ENCODE measurements at places on chromosomes 1 and 21.

DNA sequence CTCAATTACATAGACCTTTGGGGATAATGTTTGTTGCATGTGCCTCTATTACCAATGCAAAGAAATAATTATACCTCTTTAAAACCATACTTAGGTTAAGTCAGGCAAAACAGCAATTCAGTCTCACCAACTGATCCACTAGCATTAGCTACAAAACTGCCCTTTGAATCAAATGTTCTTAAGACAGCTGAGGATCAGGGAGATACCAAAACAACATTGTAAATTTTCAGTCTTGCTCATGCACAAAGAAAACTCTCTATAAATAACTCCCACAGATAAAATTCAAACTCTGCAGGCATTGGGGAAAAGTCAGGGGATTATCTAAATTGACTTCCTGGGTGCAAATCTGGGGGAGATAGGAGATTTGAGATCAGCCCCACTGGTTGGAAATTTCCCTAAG is 100.9 kb upstream of the DPT start:
- DNase-seq = no peak

- no peak for DNase-seq
These were observed 82.1 kb downstream of the PRDM2 start for GRCh38 chr1:13781907-13782633.

DNA sequence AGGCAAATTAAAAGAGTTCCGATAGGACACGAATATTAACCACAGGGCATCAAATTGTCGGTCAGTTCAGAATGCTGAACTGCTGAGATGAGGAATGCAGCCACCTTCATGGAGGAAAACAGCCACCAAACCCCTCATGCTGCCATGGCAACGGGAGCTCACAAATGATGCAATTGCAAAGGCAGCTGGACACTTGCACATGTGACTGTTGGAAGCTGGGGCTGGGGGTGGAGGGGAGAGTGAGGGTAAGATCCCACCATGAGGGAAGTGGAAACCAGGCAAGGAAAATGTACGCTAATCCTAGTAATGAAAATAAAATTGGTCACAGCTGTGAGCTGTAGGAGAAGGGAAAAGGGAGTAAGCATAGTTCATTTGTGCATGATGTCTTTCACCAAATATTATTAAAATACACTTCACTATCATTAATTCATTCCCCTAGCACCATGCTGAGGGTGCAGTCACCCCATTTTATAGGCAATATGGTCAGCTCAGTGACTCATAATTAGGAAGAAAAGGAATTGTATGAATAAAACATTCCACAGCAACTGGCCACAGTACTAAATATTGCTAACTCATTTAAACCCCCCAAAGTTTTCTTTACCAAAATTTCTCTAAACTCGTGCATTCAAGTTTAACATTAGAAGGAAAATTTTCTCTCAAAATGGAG is 15.3 kb downstream of the BECN2 start:
- DNase-seq = no peak

GRCh38 chr1:97078872-97079271 is 357.3 kb downstream of the PTBP2 start:
- no peak for DNase-seq

GRCh38 chr1:234327577-234328164 is 45.6 kb upstream of the COA6 start:
- DNase-seq = no peak

GRCh38 chr1:205434738-205435137 is 12.9 kb upstream of the LEMD1 start:
- DNase-seq = no peak

GRCh38 chr1:47207803-47208373 is 18.1 kb upstream of the PDZK1IP1 start:
- DNase-seq = no peak

DNA sequence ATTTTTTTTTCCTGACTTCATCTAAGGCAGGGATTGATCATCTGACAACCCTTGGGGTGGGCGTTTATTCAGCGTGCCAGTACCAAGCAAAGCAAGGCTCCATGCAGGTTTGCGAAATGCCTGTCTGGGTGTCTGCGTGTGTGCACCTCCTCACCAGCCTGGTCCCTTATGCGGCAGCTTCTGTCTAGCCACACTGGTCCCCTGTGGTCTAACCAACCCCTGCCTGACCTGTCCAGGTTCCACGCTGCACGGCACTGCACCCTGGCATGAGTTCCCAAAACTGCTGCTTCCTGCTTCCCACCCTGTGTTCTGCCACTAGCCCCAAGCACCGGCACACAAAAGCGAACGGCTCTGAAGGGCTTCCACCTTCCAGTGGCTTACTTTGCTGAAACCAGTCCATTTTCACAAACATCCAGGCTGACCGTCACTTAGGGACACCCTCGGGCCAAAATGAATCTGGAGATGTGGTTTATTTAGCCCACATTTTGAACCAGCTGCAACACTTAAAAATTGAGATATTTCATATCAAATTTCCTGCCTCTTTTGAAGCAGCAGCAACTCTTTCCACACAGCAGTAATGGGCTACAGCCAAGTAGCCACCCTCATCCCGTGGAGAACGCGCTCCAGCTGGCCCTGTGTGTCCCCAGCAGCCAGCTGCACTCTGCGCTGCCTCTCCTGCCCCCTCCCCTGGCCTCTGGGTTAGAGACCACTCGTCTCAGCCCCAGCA is 55.7 kb downstream of the HLCS start:
- no peak for DNase-seq

- DNase-seq = no peak
These were observed 18.2 kb downstream of the RXRG start for GRCh38 chr1:165426745-165427144.

- no peak for DNase-seq
These were observed 222.2 kb downstream of the C1orf94 start for GRCh38 chr1:34398916-34399275.

- DNase-seq = peak; percentile 87
These were observed 25.3 kb downstream of the A3GALT2 start for GRCh38 chr1:33295450-33296081.

GRCh38 chr1:196677781-196678509 is 26.1 kb downstream of the CFH start:
- no peak for DNase-seq

DNA sequence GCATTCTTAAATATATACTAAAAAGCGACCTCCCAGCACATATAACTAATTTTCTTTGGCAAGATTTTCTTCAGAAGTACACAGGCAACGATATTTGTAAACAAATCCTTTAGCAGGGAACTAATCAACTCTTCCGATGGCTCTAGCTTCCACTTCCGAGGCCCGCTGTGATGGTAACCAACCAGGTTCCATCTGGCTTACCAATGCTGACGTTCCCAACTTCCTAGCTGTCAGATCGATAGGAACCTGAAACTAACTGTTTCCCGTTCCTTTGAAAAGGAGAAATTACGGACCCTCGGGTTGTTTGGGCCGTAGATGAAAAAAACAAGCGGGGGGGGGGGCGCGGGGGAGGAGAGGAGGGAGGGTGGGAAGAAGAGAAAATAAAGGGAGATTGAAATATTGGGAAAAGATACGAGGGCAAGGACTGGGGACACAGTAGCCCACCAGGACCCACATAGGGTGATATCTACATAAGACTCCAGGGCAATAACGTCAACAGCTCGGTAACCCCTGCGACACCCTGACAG is 513 bp downstream of the GTF2B start:
- peak; percentile 22 for DNase-seq

- no peak for DNase-seq
These were observed 23.1 kb upstream of the PKP1 start for GRCh38 chr1:201260236-201260590.

- DNase-seq = peak; percentile 19
These were observed at the start of gene AGMAT for GRCh38 chr1:15584489-15585363. Gene AGMAT (minus strand): TSS chr1:15585051. CDS start chr1:15584967, 84 bp downstream.

- DNase-seq = no peak
These were observed 1.6 kb upstream of the PADI4 start for GRCh38 chr1:17306407-17306806.
